ENCODE measurements at places on chromosomes 4 and X. TPM values are rescaled to one million over a fixed set of nuclear protein-coding genes. Genes with fewer than 3 reads are reported as not detected.

The CD38 gene
- total RNA-seq, result 95.3 TPM

The GABRQ gene
- total RNA-seq, result not detected

The NXF3 gene
- not detected for total RNA-seq

The FAM193A gene
- 33.2 TPM for total RNA-seq

The TMEM154 gene
- 28.4 TPM for total RNA-seq

The CENPVL1 gene
- total RNA-seq, result not detected

The NSG1 gene
- 11.0 TPM for total RNA-seq

The RBM47 gene
- total RNA-seq, result 1.0 TPM

The RS1 gene
- not detected for total RNA-seq

The LIN54 gene
- total RNA-seq, result 39.1 TPM

The SSX4 gene
- not detected for total RNA-seq

DNA sequence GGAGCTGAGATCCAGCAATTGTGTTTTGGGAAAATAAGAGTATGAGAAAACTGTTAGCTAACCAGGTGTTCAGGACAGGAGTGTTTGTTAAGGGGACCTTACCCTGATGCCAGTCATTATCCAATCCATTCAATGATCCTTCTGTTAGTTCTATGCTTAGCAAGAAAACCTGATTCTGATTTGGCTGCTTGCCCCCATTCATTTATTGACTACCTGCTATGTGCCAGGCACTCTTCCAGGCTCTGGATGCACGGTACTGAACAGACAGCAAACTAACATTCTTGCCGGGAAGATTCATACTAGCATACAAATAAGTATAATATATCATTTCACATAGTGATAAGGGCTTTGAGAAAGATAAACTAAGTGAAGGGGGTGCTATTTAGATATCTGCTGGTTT is 1.0 kb upstream of the MECP2 start:
- DNase-seq, result no peak

- no peak for DNase-seq
Measured at GRCh38 chrX:74511704-74512103, 90.4 kb downstream of the SLC16A2 start.

- no peak for DNase-seq
Measured at GRCh38 chr4:17072483-17072882, 174.0 kb upstream of the LDB2 start.

DNA sequence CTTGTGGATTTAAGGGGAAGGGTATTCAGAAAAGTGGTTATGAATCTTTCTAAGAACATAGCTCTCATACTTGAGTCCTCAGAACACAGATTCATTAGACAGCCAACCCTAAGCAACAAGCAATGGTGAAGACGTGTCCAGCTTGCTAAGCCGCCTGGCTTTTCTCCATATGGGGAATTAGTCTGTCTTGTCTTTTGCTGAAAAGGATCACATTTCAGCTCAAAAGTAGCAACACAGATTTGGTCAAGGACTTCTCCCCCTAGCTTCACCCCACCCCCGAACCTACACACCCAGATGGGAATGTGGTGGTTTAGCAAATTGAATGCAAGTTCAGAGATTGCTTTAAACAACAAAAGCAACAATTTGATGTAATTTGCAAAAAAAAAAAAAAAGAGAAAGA is 103.3 kb upstream of the RASGEF1B start:
- no peak for DNase-seq

- DNase-seq, result no peak
Measured at GRCh38 chrX:31500921-31501320, 429.1 kb upstream of the FTHL17 start.

GRCh38 chr4:147409350-147409749 is 71.5 kb upstream of the EDNRA start:
- DNase-seq, result no peak

- no peak for DNase-seq
Measured at GRCh38 chr4:76850010-76850441, 47.9 kb downstream of the SOWAHB start.

GRCh38 chr4:576245-576821 is at the start of gene TMEM271:
Gene TMEM271 (minus strand): TSS chr4:576295. CDS start chr4:576062, 233 bp downstream.
- no peak for DNase-seq

DNA sequence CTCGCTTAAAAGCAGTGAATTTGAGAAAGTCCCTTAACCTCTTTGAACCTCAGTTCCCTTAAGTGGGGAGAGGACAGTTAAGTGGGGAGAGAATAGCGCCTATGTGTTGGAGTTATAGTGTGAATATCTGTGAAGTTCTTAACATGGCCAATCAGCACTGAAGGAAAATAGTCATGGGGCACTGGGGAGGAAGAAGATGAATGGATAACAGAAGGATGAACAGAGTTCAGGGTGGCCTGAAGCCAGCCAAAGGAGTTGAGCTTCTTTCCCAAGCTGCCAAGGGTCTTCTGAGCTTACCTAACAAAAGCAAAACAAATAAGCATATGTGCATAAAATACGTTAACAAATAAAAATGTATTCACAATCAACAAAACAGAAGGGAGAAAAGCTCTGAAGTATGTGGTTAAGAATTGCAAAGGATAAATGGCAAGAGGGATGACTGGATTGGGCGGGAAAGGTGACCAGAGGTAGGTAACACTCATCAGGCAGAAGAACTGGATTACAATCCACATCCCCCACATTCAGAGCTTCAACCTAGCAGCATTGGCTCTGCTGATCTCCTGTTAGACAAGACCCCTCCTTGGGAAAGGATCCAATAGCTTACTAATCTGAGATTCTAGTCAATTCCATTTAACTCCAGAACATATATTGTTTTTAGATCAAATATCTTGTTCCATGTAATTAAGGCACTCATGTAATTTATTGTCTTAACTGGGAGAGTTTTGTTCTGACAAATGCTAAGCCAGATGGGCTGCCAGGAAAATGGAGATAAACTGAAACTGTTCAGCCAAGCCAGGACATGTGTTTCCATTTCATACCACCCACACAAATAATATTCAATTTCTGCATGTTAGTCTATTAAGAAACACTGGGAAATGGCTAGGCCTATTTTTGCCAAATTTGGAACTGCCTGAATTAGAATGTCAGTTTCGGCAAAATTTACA is 221.2 kb downstream of the LDB2 start:
- no peak for DNase-seq

- DNase-seq, result no peak
Measured at GRCh38 chr4:174483792-174484191, 38.5 kb downstream of the HPGD start.

DNA sequence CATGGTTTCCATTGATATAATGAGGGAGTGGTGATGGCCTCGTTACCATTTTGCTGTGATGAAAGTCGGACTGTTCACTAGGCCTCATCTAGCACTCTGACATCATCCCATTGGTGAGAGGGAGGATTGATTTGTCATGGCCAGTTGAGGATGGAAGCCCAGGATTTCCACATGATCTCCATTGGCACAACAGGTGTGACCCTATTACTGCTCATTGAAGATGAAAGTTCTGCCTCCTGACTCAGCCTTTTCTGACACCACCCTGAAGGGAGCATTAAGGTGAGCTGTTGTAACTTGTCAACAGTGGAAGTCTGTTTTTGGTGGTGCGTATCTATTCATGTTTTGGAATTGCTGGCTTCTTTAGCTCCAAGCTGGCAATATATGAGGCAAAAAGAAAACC is 144.2 kb downstream of the PABPC4L start:
- no peak for DNase-seq

DNA sequence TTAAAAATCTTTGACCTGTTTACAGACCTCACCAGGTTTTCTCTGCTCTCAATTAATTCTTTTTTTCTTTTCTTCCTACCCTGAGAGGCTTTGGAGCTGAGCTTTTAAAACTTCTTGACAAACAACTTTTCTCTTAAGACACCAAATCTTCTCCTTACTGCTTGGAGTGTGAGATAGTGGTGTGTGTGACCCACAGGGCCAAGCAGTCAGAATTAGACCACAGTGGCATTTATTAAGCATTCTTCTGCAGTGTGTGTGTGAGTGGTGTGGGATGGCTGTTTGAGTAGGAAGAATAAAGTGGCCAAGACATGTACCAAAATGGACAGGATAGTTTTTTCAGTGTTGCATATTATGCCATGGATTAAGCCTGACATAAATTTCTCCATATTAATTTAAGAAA is 665.1 kb downstream of the RAPGEF2 start:
- no peak for DNase-seq

- peak; percentile 26 for DNase-seq
Measured at GRCh38 chrX:20265726-20266681, 705 bp downstream of the RPS6KA3 start.

DNA sequence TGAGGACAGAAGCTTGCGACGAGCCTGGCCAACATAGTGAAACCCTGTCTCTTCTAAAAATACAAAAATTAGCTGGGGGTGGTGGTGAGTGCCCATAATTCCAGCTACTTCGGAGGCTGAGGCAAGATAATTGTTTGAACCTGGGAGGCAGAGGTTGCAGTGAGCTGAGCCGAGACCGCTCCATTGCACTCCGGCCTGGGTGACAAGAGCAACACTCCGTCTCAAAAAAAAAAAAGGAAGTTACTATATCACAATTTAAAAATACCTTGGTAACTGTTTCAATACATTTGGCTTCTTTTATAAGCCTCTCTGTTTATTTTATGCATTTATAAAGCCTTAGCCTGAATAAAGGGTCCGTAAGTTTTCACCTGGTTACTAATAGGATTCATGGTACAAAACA is 46.6 kb upstream of the CHRNA9 start:
- DNase-seq, result no peak

DNA sequence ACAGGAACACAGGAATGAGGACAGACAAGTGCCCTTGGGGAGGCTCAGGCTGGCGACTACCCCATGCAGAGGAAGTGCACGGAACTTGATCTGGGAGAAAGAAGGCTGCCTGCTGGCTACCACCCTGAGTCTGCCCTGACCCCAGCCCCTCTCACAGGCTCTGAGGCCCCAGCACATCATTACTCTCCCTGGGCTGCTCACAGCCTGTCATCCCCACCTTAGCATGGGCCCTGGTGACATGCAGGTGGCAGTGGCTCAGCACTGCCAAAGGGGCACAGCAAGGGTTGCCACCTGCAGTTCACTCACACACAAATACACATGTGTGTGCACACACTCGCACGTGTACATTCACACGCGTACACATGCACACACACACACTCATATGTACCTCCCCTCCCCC is 26.1 kb upstream of the MAMLD1 start:
- DNase-seq, result no peak

GRCh38 chrX:125520029-125520428 is 200.4 kb downstream of the TEX13C start:
- no peak for DNase-seq

GRCh38 chr4:3407171-3407771 is 34.5 kb upstream of the HGFAC start:
- DNase-seq, result no peak

- DNase-seq, result no peak
Measured at GRCh38 chr4:135411251-135411650, 1209.7 kb upstream of the PABPC4L start.

- DNase-seq, result no peak
Measured at GRCh38 chrX:74906417-74906816, 18.8 kb downstream of the NEXMIF start.

DNA sequence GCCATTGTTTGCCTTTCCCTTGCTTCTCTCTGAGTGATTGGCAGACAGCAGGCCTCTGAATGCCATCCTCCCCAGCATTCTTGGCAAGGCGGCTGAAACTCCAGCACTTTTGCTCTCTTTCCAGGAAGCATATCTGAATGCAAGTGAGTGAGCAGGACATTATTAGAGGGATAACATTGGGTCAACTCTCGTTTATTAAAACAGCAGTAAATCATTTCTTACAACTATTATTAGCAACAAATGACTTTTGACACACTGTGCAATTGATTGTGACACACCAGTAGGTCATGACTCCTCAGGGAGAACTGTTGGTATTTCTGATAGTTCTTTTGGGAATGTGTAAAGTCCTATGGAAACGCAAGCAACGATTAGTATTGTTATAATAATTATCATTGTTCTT is 103.8 kb downstream of the EFNB1 start:
- DNase-seq, result no peak

DNA sequence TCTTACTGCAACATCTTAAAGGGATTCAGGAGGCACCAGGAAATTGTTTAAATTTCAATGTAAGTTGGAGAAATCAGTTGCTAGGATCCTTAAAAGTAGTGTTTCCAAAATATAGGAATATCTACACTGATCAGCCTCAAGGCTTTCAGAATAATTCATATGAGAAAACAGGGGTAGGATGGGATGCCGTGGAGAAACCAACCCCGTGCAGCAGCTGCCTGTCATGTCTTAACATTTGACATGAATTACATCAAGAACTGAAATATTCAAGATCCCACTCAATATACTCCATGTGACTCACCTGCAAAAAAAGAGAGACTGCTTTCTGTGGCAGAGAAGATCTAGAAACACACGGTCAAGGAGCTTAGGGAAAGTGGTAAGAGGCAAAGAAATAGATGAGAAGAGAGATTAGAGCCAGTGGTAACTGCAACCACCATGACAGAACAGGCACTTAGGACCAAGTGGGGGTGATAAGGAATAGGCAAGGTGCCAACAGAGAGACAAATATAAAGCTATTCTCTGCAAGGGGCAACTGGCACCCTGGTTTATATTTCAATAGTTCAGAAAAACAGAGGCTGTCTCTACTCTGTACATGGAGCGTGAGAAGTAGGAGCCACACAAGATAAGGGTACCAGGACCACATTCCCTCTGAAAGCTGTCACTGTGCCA is 64.0 kb downstream of the SLC39A8 start:
- DNase-seq, result no peak

GRCh38 chrX:22378296-22378695 is 105.6 kb downstream of the CBLL2 start:
- no peak for DNase-seq

DNA sequence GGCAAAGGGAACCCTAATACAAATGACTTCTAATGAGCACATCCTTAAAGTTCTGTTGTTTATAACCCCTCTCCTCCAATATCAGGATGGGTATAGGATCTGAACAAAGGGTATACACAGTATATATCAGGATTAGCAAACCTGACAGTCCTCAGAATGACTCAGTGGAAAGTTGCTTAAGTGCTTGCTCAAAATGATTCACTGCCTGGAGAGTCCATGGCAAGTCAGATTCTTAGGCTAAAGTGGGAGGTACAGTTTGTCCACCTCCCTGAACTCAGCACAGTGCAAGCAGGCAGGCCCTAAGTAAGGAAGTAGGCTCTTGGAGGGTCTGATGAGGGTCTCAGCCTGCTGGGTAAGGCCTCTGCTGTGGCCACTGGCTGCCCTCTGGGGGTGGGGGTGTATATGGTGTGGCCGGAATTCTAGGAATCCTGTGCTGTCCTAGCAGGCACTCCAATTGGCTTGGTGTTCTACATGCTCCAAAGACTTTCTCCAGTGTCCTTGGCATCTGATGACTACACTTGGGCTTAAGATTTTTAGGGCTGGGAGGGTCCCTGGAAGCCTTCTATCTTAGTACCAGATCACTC is 54.3 kb downstream of the CHRDL1 start:
- no peak for DNase-seq

GRCh38 chr4:138977524-138977923 is 38.1 kb upstream of the NOCT start:
- DNase-seq, result no peak

DNA sequence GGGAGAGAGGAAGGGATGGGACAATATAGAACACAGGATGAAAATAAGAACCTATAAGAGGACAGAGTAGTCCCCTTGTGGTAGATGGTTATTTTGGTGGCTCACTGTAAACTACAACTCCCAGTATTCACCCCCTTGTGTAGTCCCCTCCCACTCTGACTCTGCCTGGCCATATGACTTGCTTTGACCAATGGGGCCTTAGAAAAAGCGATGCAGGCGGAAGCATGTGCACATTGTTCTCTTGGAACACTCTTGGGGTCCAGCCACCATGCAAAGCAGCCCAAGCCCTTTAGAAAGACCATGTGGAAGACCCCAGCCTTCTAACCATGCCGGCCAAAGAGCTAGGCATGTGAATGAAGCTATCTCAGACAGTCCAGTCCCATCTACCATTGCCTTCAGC is 415.0 kb downstream of the BCOR start:
- DNase-seq, result no peak

GRCh38 chrX:151694661-151695582 is at the start of gene PRRG3:
Gene PRRG3 (plus strand): TSS chrX:151695458. CDS start chrX:151698815, 3,357 bp downstream.
- DNase-seq, result no peak

Data from activated CD4-positive, alpha-beta T cell treated with anti-CD3 and anti-CD28 coated beads, Interleukin-2, amount 10 ng/mL, durations not matched to agents 7 days and 5 days (primary cell).